NCI-H69 (cell line): ENCODE measurements at places on chromosomes 2 and 18.

DNA sequence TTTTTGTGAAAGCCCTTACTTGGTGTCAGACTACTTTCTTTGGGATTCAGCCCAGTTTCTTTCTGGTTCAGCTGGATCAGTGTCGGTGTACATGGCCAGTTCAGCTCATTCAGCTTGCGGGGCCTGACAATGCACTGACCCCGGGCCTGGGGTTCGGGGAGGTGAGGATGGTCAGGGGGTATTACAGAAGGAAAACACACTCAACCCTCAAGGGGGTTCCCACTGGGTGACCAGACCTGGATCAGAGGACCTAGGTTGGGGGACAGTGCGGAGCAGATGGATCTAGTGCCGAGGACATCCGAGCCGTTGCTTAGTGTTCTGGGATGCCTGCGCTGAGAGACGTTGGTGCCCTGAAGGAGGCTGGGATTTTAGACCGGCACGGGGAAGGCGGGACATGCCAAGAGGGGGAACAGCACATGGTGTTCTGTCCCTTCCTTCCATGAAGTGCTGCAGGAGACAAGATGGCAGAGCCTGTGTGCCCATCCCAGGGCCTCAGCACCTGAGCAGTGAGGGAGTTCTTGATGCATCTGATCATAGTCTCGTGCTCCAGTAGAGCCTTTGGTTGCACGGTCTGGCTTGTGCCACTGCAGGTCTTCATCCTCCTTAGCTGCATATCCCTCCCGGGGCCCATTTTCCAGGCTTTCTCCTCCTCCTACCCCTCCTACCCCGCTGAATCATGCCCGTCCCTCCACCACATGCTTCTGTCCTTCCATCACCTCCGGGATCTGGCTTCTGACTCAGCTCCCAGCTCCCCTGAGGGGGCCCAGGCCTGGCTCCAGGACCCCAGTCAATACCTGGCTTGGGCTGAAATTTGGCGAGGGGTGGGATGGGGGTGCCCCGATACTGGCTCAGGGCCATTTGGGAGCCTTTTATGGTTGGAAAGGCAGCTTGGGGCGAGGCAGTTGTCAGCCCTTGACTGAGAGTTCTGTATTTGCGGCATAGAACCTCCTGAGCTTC, 18.0 kb downstream of the SPEG start:
- DNase-seq: peak; percentile 48

DNA sequence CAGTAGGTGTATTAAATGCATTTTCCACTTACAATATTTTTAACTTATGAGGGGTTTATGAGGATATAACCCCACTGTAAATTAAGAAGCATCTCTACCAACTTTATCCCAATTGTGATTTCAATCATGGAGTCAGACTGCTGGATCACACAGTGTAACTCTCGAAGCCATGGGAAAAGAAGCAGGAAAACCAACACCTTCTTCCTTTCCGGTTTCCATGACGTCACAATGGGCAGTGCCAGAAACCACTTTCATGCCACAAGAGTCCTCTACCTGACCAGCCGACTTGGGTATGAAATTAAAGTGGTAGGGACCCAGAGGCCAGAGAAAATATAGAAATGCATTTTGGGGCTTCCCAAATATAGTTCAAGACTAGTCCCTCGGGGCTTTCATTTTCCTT, 4.2 kb downstream of the RNF152 start:
- no peak for DNase-seq

GRCh38 chr2:187543488-187543887, 10.7 kb downstream of the TFPI start:
- DNase-seq: peak; percentile 14

- DNase-seq: peak; percentile 98
Measured at GRCh38 chr18:46333431-46334135, 229.4 kb downstream of the HAUS1 start.

- no peak for DNase-seq
Measured at GRCh38 chr2:20226152-20226545, 1.2 kb upstream of the SDC1 start.

- DNase-seq: no peak
Measured at GRCh38 chr2:120635146-120635545, 100.5 kb upstream of the GLI2 start.

- no peak for DNase-seq
Measured at GRCh38 chr2:229492034-229492433, 220.9 kb upstream of the PID1 start.
